ENCODE measurements at places on chromosomes 3 and 15. TPM values are rescaled to one million over a fixed set of nuclear protein-coding genes. Genes with fewer than 3 reads are reported as not detected.

The FURIN gene
- 98.8 TPM for total RNA-seq

The CLDN16 gene
- total RNA-seq = 0.11 TPM

The C3orf62 gene
- total RNA-seq = 13.2 TPM

The TEX55 gene
- total RNA-seq = not detected

The SOX14 gene
- total RNA-seq = 0.44 TPM

The MOBP gene
- total RNA-seq = not detected

The FOXB1 gene
- total RNA-seq = not detected

The SCAANT1 gene
- total RNA-seq = not detected

The CCDC54 gene
- total RNA-seq = not detected

The DUOX2 gene
- total RNA-seq = 1.6 TPM
